Type B pancreatic cell (in vitro differentiated cells): ENCODE measurements at places on chromosomes 6 and 20. TPM values are rescaled to one million over a fixed set of nuclear protein-coding genes. Genes with fewer than 3 reads are reported as not detected.

Gene TCF15
- total RNA-seq: 0.94 TPM in 1 of 2 replicates, not detected in the other

Gene GRM1
- 0.39 and 0.43 TPM in 2 replicates for total RNA-seq

Gene SMIM29
- 16.0 and 20.8 TPM in 2 replicates for total RNA-seq

Gene SCGN
- total RNA-seq: 47.1 and 89.1 TPM in 2 replicates

Gene C6orf15
- total RNA-seq: not detected in 2 replicates

Gene C20orf204
- 3.0 and 7.4 TPM in 2 replicates for total RNA-seq

Gene MAFB
- total RNA-seq: 104 and 114 TPM in 2 replicates

- peaks cover 18% of the 10 kb centered on the region for H3K4me1 ChIP-seq
- H3K4me3 ChIP-seq: no peak overlapping the region
- no peaks in the 10 kb centered on the region for H3K36me3 ChIP-seq
- no peak for DNase-seq
- no peaks in the 10 kb centered on the region for H3K27me3 ChIP-seq
- no peak overlapping the region for H3K27ac ChIP-seq
These were observed 15.9 kb upstream of the ITPR3 start for GRCh38 chr6:33604941-33605854.

GRCh38 chr6:1604158-1605003 lies 5.3 kb upstream of the FOXC1 start:
- peak overlapping the region; percentile 72 for H3K4me3 ChIP-seq
- H3K27ac ChIP-seq: no peak overlapping the region
- H3K36me3 ChIP-seq: no peaks in the 10 kb centered on the region
- H3K4me1 ChIP-seq: peaks cover 34% of the 10 kb centered on the region
- DNase-seq: no peak

- no peaks in the 10 kb centered on the region for H3K36me3 ChIP-seq
- H3K27me3 ChIP-seq: peaks cover 6% of the 10 kb centered on the region
- DNase-seq: no peak
- H3K4me1 ChIP-seq: no peaks in the 10 kb centered on the region
- H3K27ac ChIP-seq: no peak overlapping the region
- no peak overlapping the region for H3K4me3 ChIP-seq
These were observed 208.6 kb upstream of the AGPAT4 start for GRCh38 chr6:161482517-161482858.

DNA sequence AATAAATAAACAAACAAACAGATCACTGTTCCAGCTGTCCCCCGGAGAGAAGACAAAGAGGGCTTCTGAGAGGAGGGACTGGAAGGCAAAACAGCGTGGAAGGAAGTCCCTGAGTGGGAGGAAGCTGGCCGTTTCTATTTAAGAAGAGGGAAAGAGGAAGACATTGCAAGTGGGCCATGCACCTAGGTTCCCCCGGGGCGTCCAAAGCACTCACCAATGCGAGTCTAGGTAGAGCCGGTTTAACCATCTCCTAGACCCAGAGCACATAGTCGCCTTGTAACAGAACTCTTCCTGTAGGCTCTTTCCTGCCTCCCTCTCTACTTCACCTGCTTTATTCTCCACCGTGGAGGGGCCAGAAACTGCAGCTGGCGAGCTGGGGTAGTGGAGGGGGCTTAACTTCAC lies 158.4 kb downstream of the ZDHHC14 start:
- H3K4me3 ChIP-seq: no peak overlapping the region
- H3K27me3 ChIP-seq: peaks cover 3% of the 10 kb centered on the region
- no peaks in the 10 kb centered on the region for H3K36me3 ChIP-seq
- DNase-seq: no peak
- peaks cover 21% of the 10 kb centered on the region for H3K4me1 ChIP-seq

DNA sequence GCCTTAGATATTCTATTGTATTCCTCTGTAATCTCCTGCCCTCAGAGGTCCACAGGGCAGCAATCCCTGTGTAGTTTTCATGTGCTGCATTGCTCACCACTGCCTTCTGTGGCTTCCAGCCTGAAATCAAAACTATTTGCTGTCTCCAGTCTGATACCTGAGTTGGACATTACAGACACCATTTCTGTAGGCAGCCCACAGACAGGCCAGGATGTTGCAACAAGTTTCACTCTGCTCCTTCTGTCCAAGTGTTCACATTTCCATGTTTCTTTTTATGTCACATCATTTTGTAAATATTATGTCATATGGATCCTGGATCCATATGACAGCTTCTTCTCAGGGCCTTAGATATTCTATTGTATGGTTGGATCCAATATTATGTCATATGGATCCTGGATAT lies 21.7 kb downstream of the ECI2 start:
- no peak overlapping the region for H3K27ac ChIP-seq
- H3K27me3 ChIP-seq: no peaks in the 10 kb centered on the region
- DNase-seq: no peak
- peaks cover 19% of the 10 kb centered on the region for H3K36me3 ChIP-seq

- H3K27me3 ChIP-seq: peaks cover 19% of the 10 kb centered on the region
- H3K27ac ChIP-seq: no peak overlapping the region
- no peak for DNase-seq
- H3K4me1 ChIP-seq: no peaks in the 10 kb centered on the region
These were observed 88.1 kb downstream of the ERMARD start for GRCh38 chr6:169839493-169839892.

DNA sequence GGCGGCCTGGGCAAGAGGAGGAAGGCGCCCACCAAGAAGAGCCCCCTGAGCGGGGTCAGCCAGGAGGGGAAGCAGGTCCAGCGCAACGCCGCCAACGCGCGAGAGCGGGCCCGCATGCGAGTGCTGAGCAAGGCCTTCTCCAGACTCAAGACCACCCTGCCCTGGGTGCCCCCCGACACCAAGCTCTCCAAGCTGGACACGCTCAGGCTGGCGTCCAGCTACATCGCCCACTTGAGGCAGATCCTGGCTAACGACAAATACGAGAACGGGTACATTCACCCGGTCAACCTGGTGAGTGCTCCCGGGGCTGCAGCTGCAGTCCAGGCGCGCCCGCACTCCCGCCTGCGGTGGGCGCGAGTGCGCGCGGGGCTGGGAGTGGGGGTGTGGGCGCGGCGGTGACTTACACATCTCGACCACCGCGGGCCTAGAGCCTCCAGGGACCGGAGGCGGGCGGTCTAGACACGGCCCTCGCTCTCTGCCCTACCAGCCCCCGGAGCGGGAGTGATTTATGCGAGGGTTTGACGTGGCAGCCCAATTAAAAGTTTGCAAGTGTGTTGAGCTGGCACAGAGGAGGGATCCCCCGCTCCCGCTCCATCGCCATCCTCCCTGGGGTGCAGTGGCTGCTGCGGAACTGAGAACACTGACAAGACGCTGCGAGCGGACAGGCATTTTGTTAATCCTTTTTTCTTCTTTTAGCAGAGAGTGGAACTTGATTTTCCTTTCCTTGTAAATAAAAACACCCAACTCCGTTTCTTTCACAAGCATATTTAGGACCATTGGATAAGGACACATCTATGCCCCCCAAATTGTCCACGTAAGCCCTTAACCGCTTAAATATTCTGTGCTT lies 867 bp downstream of the TCF21 start:
- H3K27me3 ChIP-seq: peaks cover 98% of the 10 kb centered on the region
- no peaks in the 10 kb centered on the region for H3K36me3 ChIP-seq
- no peak for DNase-seq
- H3K4me1 ChIP-seq: peaks cover 22% of the 10 kb centered on the region
- peak overlapping the region; percentile 83 for H3K4me3 ChIP-seq

DNA sequence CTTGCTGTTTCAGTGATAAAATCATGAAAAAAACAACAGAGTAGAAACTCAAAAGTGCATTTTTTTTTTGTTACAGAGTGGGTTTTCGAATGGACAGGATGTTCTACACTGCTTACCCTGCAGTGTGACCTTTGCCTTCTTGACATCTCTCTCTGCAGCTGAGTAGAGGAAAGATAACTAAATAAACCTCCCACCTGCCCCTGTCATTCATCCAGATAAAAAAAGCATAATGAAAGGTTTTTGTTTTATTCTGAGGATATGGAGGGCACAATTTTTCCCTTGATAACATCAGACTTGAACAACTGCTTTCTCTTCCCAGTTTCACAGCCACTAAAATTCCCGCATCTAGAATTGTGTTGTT lies 193.6 kb upstream of the FOXQ1 start:
- no peaks in the 10 kb centered on the region for H3K36me3 ChIP-seq
- H3K27me3 ChIP-seq: peaks cover 3% of the 10 kb centered on the region
- peaks cover 5% of the 10 kb centered on the region for H3K4me1 ChIP-seq
- no peak overlapping the region for H3K27ac ChIP-seq
- H3K4me3 ChIP-seq: no peak overlapping the region
- no peak for DNase-seq

- H3K27me3 ChIP-seq: peaks cover 37% of the 10 kb centered on the region
- H3K36me3 ChIP-seq: no peaks in the 10 kb centered on the region
- H3K27ac ChIP-seq: no peak overlapping the region
These were observed 35.0 kb downstream of the FOXF2 start for GRCh38 chr6:1424306-1424927.

DNA sequence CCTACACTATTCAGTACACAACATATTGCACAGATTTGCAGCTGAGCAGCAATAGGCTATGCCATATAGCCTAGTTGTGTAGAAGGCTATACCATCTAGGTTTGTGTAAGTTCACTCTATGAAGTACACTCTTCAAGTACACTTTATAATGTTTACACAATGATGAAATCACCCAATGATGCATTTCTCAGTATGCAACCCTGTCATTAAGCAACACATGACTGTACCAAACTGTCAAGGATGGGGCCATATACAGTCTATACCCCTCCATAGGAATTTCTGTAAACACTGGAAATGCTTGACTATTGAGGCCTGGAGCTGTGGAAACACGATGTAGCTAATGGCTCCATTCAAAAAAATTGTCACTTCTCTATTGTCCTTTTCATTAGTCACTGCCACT lies 535.4 kb downstream of the EPM2A start:
- no peak overlapping the region for H3K27ac ChIP-seq
- no peaks in the 10 kb centered on the region for H3K36me3 ChIP-seq
- peaks cover 4% of the 10 kb centered on the region for H3K4me1 ChIP-seq
- H3K4me3 ChIP-seq: no peak overlapping the region
- no peak for DNase-seq
- peaks cover 47% of the 10 kb centered on the region for H3K27me3 ChIP-seq

- H3K27ac ChIP-seq: no peak overlapping the region
- no peak for DNase-seq
- H3K36me3 ChIP-seq: peaks cover 13% of the 10 kb centered on the region
- H3K27me3 ChIP-seq: no peaks in the 10 kb centered on the region
These were observed 92.5 kb downstream of the PREP start for GRCh38 chr6:105310371-105310770.

DNA sequence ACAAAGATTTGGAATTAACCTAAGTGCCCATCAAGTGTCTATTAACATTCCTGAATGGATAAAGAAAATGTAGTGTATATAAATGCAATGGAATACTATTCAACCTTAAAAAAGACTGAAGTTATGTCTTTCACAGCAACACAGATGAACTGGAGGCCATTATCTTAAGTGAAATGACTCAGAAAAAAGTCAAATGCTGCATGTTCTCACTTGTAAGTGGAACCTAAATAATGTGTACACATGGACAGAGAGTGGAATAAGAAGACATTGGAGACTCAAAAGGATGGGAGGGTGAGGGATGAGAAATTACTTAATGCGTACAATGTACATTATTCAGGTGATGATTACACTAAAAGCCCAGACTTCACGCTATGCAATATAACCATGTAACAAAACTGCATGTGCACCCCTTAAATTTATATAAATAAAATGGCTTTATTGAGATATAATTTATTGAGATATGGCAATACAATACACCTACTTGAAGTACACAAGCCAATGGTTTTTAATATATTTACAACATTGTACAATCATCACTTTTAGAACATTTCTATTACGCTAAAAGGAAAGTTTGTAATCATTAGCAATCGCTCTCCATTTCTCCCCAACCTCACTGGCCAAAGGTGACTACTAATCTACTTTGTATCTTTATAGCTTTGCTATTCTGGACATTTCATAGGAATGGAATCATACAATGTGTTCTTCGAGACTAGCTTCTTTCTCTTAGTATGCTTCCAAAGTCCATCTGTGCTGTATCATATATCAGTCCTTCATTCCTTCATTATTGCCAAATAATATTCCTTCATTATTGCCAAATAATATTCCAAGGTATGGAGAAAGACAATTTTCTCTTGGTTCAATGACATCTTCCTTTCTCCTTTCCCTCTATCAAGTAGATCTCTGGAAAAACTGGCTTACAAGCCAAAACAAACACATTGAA lies 5.8 kb downstream of the STX7 start:
- no peaks in the 10 kb centered on the region for H3K27me3 ChIP-seq
- no peak for DNase-seq
- peaks cover 16% of the 10 kb centered on the region for H3K36me3 ChIP-seq
- H3K27ac ChIP-seq: no peak overlapping the region
- H3K4me1 ChIP-seq: peaks cover 17% of the 10 kb centered on the region

DNA sequence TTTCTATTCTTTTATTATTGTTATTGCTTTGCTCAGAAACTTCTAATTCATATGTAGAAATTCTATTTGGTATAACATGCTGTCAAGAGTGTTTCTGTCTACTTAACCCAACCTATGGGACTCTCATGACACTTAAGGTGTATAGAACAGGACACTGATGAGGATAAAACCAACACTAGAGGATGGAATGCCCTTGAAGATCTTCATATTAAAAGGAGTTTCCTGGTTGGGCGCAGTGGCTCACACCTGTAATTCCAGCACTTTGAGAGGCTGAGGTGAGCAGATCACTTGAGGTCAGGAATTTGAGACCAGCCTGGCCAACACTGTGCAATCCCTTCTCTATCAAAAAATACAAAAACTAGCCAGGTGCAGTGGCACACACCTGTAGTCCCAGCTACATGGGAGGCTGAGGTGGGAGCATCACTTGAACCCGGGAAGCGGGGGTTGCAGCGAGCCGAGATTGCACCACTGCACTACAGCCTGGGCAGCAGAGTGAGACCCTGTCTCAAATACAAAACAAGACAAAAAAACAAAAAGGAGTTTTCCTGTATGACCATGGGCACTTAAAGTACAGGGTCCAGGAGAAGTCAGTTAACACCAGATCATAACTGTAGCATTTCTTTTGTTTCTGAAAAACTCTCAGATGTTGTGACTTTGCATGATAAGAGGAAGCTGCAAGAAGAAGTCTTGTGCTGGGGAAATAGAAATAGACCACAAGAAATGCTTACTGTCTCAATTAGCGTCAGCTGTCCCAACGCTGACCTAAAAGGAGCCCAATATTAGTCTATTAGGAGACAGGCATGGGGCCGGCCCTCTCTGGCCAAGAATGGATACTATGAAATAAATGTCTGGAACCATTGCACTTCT lies 38.9 kb upstream of the CD2AP start:
- no peak for DNase-seq
- H3K4me3 ChIP-seq: no peak overlapping the region
- H3K27ac ChIP-seq: no peak overlapping the region
- no peaks in the 10 kb centered on the region for H3K27me3 ChIP-seq

DNA sequence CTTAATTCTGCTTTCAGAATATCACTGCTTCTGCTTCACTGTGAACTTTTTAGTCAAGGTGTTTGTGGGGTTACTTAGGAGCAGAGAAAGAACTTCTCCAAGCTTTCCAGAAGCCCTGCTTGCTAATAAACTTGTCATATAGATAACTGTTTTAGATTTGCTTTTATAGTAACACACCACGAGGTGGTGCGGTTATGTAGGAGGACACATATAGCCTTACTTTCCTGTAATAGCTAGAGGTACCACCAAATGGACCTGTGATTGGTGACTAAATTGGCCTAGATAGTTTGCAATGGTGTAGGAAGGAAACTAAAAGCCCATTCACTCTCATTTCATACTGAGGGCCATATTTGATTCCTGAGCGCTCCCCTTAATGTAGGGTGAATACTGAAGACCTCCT lies 52.3 kb upstream of the BCLAF1 start:
- H3K4me3 ChIP-seq: no peak overlapping the region
- no peak overlapping the region for H3K27ac ChIP-seq
- DNase-seq: no peak
- peaks cover 10% of the 10 kb centered on the region for H3K36me3 ChIP-seq
